ENCODE measurements at places on chromosomes 16 and 17.
A peak's percentile ranks its signal among the peaks of the same experiment; 100 is the strongest.

- DNase-seq: no peak
Measured at GRCh38 chr17:69779378-69780214, 295.4 kb upstream of the KCNJ16 start.

DNA sequence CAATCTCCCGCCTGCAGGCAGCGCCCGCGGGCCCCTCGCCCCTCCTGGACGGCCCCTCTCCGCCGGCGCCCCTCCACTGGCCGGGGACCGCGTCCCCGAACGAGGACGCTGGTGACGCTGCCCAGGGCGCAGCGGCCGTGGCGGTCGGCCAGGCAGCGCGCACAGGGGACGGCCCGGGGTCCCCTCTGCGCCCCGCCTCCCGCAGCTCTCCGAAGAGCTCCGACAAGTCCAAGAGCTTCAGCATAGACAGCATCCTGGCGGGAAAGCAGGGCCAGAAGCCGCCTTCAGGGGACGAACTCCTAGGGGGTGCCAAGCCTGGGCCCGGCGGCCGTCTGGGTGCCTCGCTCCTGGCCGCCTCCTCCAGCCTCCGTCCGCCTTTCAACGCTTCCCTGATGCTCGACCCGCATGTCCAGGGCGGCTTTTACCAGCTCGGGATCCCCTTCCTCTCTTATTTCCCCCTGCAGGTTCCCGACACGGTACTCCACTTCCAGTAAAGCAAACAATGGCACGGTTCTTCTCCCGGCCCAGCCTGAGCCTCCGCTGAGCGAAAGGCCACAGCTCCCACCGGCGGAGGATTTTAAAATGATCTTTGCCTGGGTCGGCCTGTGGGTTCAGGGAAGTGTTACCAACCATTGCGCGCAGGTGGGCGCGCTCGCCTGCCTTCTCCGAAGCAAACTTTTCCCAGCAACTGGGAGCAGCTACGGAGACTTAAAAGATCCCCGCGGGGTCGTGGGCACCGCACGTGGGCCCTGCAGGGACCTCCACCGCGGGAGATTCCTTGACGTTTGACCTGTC is 1.1 kb downstream of the FOXL1 start:
- no peak for DNase-seq

- DNase-seq: no peak
Measured at GRCh38 chr17:16459855-16460550, 32.0 kb downstream of the LRRC75A start.

DNA sequence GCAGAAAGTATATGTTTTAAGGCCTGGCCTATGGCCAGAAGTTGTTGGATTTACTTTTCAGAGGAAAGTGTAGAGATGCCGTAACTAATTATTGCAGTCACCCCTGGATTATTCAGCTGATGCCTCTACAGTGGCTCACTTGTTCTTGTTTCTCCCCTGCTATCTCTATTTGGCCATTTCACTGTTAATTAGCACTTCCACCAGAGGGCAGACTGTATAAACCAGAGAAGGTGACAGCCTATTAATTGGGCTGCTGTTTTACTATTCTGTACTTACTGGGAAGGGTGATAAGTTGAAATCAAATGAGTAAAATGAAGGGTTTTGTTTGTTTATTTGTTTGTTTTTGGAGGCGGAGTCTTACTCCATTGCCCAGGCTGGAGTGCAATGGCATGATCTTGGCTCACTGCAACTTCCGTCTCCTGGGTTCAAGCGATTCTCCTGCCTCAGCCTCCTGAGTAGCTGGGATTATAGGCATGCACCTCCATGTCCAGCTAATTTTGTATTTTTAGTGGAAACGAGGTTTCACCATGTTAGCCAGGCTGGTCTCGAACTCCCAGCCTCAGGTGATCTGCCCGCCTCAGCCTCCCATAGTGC is 66.0 kb downstream of the CDK12 start:
- no peak for DNase-seq

GRCh38 chr17:82302991-82303943 is 14.1 kb downstream of the CD7 start:
- peak; percentile 18 for DNase-seq

- DNase-seq: peak; percentile 43
Measured at GRCh38 chr16:8892101-8892575, 10.0 kb downstream of the LITAFD start.

GRCh38 chr16:27461483-27462171 is 59.7 kb downstream of the IL21R start:
- DNase-seq: no peak

DNA sequence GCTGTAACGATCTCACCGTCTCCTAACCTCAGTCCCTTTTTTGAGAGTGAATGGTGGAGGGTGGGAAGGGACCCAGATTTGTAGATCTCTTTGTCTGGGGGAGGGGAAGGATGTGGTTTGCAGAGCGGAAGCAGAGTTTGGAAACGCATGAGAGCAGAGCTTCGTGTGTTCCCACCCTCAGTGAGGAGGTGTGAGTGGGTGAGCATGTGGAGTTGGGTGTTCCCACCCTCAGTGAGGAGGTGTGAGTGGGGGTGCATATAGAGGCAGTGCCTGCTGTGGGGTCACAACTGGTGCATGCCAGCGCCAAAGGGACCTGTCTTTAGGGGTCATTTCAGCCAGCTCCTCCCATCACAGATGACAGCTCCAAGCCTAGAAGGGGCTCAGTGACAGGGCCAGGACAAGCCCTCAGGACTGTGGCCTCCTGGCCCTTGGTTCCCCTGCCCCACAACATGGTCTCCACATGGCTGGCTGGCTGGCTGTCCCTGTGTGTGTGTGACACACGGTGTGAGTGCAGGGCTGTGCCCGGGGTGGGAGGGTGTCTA is 1.8 kb upstream of the CISD3 start:
- peak; percentile 43 for DNase-seq

GRCh38 chr17:75927286-75927922 is 13.4 kb downstream of the FBF1 start:
- DNase-seq: no peak

DNA sequence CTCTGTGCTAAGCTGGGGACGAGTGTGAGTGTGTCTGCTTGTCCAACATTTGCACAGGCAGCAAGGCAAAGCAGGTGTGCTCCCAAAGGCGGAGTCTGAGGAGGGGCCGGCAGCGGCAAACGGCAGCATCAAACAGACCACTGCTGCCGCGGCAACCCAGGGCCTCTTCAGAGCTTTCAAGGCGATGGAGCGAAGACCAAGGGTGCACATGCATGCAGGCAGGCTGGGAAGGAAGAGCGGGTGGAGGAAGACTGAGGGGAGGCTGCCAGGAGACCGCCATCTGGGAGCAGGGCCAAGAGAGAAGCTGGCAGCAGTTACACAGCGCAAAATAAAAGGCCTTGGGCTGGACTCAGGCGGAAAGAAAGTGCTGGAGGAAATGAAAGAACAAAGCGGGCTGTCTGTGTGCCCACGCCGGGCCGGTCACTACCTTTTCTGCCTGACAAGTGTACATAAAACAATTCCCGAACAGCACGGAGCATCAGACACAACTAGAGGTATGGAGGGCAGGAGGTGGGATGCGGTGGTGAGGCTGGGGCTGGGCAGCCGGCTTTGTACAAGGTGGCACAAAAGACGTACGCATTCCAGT is 8.5 kb downstream of the TIMM22 start:
- DNase-seq: no peak

DNA sequence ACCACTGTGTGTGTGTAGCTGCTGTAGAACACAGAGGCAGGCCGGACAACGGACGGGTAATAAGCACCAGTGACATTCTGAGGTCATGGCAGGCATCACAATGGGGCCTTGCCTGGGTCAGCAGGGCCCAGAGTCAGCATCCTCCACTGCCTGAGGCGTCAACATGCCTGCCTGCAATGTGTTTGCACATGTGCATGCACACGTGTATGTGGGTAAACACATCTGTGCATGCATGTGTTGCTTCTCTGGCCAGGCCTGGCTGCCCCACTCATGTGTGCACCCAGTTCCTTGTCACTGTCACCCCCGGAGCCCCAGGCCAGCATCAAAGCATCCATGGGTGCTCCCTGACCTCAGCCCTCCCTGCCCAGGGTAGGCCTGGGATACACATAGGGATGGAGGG is 43.3 kb downstream of the LGALS9 start:
- no peak for DNase-seq

DNA sequence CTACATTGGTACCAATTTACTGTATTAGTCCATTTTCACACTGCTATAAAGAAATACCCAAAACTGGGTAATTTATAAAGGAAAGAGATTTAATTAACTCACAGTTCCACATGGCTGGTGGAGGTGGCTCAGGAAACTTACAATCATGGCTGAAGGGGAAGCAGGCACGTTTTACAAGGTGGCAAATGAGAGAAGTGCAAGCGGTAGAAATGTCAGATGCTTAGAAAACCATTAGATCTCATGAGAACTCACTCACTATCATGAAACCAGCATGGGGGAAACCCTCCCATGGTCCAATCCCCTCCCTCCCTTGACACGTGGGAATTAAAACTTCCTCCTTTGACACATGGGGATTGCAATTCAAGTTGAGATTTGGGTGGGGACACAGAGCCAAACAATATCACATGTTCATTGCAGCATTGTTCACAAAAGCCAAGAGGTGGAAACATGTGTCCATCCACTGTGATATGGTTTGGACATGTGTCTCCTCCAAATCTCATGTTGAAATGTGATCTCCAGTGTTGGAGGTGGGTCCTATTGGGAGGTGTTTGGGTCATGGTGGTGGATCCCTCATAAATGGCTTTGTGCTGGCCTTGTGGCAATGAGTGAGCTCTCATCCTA is 3.1 kb upstream of the SPACA3 start:
- no peak for DNase-seq

DNA sequence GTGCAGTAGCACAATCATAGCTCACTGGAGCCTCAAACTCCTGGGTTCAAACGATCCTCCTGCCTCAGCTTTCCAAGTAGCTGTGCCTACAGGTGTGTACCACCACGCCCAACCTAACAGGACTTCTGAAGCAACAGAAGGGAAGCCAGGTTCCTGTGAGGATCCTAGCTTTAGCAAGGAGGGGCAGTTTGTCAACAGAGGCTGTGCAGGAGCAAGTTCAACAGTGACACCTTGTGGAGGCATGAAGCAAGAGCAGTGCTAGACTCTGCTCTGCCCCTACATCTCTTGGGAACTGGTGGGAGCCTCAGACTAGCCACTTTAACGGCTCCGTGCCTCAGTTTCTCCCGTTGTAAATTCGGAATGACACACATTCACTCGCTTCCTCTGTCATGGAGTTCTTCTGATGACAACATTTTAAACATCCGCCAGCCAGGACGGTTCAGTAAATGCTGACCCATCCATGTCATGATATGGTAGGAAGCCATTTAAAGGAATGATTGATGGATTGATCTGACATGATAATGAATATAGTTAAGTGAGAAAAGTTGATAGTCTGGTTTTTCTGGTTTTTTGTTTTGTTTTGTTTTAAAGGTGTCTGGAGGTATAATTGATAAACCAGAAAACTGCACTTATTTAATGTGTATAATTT is 218.7 kb downstream of the MRTFB start:
- DNase-seq: no peak

DNA sequence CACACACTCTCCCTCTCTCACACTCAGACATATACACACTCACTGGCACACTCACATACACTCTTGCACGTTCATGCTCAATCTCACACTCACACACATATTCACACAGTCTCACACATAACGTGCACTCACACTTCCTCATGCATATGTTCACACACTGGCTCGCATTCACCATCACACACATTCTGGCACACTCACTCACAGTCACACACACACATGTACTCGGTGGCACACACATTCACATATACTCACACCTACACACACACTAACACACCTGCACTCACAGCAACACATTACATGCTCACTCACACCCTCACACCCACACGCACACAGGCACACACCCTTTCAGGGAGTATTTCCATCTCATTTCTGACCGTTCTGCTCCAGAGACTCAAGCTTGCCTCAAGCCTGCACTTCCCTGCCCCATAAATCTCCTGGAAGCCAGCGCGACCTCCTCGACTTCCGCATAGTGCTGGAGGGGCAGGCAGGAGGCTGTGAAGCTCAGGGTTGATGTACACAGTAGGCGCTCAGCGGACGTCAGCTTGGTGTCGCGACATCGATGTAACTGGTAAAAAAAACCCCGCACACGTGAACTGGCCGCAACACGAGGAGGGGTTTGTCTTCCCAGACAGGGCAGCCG is 66.7 kb upstream of the FOXF1 start:
- DNase-seq: no peak

DNA sequence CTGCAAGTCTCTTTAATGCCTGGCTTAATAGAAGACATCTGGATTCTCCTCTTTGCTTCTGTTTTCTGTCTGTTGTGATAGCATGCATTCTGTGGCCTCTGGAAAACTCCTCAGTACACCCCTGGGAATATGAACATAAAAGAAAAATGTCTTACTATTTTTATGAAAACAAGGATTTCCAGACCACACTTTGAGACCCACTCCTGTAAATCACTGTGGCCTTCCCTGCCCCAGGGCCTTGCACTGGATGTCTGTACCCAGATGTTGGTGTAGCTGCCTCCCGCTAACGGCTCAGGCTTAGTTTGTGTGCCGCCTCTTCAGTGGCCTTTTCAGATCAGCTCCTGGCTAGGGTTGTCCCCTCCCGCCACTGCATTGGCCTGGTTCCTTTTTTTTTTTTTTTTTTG is 126.6 kb downstream of the SOCS1 start:
- DNase-seq: no peak

- DNase-seq: no peak
Measured at GRCh38 chr16:84717484-84717883, 17.7 kb downstream of the USP10 start.

- DNase-seq: no peak
Measured at GRCh38 chr17:66455060-66455459, 152.6 kb downstream of the PRKCA start.

GRCh38 chr17:74497471-74497870 is 31.0 kb downstream of the CD300A start:
- DNase-seq: no peak

GRCh38 chr16:50279504-50279865 is 13.1 kb downstream of the ADCY7 start:
- no peak for DNase-seq

GRCh38 chr17:27552276-27552732 is 78.7 kb upstream of the LGALS9 start:
- DNase-seq: no peak

GRCh38 chr16:28556914-28557320 is 3.2 kb downstream of the SGF29 start:
- no peak for DNase-seq

- DNase-seq: no peak
Measured at GRCh38 chr17:12510535-12510934, 155.2 kb upstream of the MYOCD start.
